Hematopoietic multipotent progenitor cell (in vitro differentiated cells): ENCODE measurements at places on chromosomes 2 and 18. TPM values are rescaled to one million over a fixed set of nuclear protein-coding genes. Genes with fewer than 3 reads are reported as not detected.

ABCG8 gene
- total RNA-seq, result under 0.01 TPM

RNF181 gene
- 145 TPM for total RNA-seq

GPR35 gene
- total RNA-seq, result 7.8 TPM

NT5DC4 gene
- not detected for total RNA-seq

DHRS9 gene
- 1.9 TPM for total RNA-seq

ATP6V1B1 gene
- not detected for total RNA-seq

DSEL gene
- total RNA-seq, result 0.54 TPM

PARD6G gene
- under 0.01 TPM for total RNA-seq

CDH2 gene
- total RNA-seq, result 3.5 TPM

PAIP2B gene
- total RNA-seq, result 2.4 TPM

DNA sequence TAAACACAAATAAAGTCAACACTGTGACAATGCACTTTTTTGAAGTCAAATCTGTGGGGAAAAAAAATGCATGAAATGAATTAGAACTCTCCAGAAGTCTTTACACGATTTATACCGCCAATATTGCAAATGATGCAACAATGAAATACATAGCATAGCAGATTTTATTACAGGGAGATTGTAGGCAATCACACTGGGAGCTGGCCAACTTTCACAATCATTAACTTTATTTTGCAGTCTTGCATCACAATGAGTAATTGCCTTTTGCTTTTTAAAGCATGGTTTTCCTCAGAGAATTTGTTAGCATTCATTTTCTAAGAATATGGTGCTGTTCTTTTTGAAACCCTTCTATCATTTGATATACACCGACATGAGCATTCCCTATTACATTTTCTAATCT is 366.4 kb upstream of the FSIP2 start:
- DNase-seq, result no peak

DNA sequence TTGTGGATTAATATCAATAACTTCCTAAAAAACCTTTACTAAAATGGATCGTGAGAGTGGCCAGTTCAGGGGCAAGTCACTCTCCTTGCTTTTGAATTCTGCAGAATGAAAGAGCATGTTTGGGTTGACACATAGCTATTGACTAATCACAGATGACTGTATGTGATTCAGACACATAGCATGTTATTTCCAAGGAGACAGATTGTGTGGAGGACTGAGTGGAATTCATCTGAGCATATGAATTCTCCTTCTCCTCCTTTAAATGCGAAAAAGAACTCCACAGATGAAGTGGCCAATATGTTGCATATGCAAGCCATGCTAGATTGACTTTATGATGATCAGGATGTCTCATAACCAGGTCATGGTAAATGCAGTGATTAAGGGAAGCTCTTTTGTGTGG is 249.4 kb upstream of the FAM98A start:
- no peak for DNase-seq

DNA sequence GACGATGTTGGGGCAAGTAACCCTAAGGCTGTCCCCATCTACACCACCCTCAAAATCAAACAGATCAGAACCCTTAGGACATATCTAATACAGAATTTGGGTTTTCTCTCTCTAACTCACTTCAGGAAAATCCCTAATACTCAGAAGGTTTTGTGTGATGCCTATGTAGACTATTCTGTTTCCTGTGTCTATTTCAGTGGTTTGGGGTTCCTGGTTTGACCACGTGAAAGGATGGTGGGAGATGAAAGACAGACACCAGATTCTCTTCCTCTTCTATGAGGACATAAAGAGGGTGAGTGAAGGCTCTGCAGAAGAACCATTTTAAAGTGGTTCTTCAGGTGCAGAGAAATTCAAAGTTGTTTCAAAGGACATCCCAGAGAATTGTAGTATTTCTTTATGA is 16.3 kb downstream of the SULT1C2 start:
- DNase-seq, result no peak

DNA sequence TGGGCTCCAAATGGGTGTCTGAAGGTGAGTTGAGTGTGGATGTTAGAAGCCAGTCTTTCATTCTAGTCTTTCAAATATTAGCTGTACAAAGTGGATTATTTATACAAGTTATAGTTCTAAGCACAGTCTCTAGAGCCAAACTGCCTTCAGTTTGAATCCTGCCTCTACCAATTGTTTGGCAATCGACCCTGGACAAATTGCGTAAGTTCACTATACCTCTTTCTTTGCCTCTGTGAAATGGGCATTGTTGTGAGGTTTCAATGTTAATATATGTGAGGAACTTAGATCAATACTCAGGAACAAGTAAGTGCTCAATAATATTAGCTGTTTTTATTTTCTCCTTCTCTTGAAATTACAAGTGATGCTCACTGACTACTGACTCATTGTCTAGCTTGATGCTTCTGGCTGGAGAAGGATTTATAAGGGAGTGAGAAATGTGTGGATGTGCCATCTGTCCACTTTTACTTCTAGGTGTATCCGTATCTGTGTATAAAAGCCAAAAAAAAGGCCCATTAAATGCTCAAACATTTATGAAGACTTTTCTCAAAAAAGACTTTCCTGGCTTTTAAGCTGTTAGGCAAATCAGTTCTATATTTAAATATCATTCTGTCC is 48.1 kb upstream of the RAPH1 start:
- no peak for DNase-seq

GRCh38 chr2:159585622-159586021 is 30.7 kb downstream of the BAZ2B start:
- DNase-seq, result no peak

DNA sequence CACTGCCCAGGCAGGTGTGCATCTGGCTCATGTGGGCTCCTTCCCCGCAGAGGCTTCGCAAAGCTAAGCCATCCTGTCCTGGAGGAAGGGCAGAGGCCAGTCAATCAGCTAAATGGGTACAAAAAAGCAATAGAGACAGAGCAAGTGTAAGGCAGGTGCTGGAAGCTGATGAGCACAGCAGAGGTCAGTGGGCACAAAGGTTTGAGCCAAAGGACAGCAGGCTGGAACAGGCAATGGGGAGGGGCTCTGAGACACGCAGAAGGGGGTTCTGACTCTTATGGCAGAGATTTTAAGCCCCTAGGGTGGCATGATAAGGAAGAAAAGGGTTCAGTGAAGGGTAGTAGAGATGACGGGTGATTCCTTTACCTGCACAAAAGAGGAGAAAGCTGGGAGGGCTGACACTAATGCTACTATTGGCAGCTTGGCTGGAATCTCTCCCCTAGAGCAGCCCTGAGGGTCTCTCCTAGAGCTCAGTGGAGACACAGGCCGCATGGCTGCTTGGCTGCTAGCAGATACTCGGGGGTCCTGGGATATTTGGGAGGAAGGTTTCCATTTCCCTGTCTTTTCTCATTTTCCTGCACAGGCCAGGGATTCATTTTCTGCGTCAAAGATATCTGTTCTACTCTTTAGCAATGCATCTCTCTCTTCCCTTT is 132.4 kb downstream of the MYCN start:
- DNase-seq, result no peak

- DNase-seq, result peak; percentile 87
Observed at GRCh38 chr2:46548103-46548486, 68.7 kb downstream of the TMEM247 start.

- DNase-seq, result no peak
Observed at GRCh38 chr2:10993001-10993481, 81.3 kb downstream of the KCNF1 start.

DNA sequence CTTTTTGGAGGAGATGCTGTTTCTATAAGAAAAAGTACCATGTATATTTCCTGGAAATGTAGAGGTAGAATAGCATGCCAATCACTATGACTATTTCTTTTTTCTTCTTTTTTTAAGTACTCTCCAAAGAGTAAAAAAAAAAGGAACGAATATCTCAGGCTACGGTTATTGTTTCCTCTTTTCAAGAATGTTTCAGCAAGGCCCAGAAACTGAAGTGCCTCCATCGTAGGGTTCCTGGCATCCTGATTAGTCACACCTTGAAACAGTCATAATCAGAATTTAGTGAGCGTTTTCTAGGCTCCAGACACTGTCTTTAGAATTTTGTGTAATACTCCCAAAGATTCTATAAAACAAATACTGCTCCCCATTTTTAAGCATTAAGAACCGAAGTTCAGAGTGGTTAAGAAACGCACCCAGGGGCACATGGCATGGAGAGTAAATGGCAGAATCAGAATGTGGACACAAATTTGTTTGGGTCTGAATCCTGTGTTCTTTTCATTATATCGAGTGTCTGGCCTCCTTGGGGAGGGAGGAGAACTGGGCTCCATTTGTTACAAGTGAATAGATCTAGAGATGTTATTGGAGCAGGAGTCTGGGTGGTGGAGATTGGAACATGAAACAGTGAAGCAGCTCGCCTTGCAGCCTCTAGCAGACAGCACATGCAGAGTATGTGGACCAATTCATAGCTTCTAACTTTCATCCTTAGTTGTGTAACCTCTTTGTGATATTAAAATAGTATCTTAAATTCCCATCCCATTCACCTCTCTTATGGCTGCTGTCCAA is 26.7 kb downstream of the ZEB2 start:
- DNase-seq, result no peak

DNA sequence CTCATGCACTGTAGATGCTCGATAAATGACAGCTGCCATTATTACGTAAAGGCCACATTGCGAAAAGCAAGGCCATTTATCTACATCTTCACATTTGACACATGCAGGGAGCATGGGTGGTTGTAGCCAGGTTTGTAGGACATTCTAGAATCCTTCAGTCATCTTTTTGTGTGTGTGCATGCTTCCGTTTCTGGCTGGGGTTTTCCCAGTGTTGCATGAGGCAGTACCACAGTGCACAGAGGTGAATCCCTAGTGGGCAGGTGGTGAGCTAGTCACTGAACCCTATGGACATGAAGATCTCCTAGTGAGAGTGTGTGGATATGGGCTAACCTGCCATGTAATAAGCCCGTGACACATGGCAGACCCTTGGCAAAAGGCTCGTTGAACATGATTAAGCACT is 151.8 kb upstream of the SLC14A2 start:
- DNase-seq, result peak; percentile 21

DNA sequence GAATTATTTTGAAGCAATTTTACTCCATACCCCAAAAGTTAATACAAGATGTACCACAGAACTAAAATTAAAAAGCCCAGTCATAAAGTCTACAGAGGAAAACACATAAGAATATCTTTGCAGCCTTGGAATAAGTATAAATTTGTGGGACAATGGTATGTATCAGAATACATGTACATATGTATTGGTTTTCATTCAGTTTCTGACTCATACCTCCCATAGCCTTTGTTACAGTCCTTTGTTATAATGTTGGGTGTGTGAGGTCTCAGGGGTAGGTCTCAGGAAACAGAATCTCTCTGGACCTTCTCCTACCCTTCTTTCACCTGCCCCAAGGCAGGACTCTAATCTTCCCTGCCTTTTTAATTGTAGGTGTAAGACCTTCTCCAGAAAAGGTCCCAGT is 1370.7 kb upstream of the CDH2 start:
- no peak for DNase-seq

- no peak for DNase-seq
Observed at GRCh38 chr2:6103949-6104348, 411.8 kb downstream of the SOX11 start.

- DNase-seq, result peak; percentile 72
Observed at GRCh38 chr2:8576525-8577167, 105.2 kb upstream of the ID2 start.

DNA sequence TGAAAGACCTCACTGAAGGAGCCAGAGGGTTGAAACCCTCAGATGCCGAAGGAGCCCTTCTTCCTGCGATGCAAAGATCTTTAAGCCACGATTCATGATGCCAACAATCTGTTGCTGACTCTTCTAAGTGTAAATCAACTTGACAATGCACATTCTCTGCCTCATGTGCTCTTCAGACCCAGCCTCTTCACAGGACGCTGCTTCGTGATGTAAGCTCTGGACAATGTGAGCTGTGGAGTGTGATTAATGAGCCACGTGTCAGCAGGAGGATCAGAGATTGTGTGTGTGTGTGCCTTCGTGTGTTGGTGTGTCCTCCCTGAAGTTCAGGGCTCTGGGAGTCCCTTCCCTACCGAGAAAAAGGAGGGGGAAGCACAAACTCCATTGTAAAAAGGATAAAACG is 26.5 kb upstream of the TWIST2 start:
- no peak for DNase-seq

GRCh38 chr2:56335101-56335500 is 151.3 kb downstream of the CCDC85A start:
- no peak for DNase-seq

DNA sequence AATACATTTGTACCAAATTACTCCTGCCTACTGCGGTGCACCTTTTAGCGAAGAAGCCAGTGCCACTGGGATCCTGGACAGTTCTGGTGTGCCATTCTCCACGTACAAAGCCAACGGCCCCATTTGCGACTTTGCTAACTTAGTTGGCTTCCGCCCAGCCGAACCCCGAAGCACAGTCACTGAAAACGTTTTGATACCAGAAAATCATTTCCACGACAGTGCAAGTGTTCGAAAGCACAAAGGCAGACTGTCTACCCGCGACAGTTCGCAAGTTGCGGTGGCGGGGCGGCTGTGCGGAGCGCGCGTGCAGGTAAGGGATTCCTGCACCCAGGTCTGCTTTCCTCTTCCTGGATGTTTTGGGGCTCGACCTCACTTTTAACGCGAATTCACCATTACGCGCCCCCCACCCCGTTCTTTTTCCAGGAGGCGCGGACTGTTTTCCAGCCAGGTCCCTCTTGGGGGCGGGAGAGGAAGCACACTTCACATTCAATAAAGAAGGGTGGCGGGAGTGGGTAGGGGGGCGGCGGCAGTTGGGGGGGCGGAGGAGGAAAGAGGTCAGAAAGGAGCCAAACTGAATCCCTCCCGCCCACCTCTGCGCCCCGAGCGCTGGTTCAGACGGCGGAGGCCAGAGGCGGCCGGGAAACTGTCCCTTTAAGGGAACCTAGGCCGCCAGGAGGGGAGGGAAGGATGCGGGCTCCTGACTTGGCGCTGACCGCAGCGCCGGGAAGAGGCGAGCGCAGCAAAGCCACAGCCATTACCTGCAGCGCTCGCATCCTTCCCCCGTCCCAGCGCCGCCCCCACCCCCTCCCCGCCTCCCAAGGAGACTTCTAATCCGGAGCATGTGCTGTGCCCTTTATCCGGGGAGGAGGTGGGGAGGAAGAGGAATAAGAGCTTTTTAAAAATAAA is 107.4 kb upstream of the KCTD1 start:
- peak; percentile 26 for DNase-seq

GRCh38 chr2:20241973-20242726 is 17.2 kb upstream of the SDC1 start:
- peak; percentile 50 for DNase-seq

GRCh38 chr2:65198737-65199136 is 28.9 kb upstream of the ACTR2 start:
- no peak for DNase-seq

DNA sequence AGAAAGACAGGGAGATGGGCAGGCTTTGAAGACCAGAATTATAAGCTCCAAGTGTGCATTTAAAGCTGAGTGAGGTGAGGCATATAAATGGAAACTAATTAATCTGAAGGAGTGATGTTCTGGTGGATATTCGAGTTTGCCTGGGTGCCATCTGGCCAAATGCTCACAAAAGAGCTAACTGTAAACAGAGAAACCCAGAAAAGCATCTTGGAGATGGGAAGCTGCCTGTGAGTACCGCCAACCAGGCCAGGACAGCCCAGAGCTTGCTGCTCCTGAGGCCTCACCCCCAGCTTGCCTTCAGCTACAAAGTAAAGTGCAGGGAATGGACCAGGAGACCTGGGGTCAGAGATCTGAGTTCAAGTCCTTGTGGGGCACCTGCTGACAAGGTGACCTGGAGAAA is 446.1 kb upstream of the MYT1L start:
- no peak for DNase-seq

GRCh38 chr2:42794271-42795046 is 2.1 kb upstream of the HAAO start:
- DNase-seq, result no peak

- no peak for DNase-seq
Observed at GRCh38 chr2:7620255-7620654, 703.0 kb downstream of the RNF144A start.

GRCh38 chr2:21268878-21269224 is 145.1 kb downstream of the TDRD15 start:
- DNase-seq, result no peak
